ENCODE measurements at places on chromosomes 11 and 22.

GRCh38 chr11:126366064-126366822 lies 10.8 kb downstream of the ST3GAL4 start:
- no peak for DNase-seq

DNA sequence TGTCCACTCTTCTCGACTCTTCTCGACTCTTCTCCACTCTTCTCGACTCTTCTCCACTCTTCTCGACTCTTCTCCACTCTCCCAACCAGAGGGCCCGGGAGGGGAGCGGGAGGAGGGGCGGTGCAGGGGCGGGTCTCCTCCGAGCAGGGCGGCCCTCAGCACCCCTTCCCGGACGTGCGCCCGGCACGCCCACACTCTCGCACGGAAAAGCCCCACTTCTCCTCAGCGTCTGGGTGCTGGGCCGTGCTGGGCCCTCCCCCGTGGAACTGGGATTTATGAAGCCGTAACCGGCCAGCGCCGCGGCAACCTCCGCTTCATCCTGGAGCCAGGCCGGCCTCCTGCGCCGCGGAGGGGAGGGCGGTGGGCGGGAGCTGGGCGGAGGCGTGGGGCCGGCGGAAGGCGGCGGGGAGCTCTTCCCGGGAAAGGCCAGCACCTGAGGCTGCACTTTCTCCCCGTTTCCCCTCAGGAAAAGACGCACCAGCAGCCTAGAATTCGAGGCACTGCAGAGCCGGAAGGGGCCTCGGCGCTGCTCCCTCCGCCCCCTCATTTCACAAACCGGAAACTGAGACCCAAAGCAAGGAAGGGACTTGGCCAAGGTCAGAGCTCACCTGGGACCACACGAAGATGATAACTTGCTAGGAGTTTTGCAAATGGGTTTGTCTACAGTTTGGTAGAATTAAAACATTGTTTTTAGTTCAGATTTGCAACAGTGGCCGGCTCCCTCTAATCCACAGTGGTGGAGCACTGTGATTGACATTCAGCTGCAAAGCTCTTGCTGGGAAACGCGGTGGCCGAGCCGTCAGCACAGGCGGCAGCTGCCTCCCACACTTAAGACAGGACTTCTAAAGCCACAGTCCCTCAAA lies 31.6 kb upstream of the JAM3 start:
- DNase-seq: no peak

GRCh38 chr11:127632976-127633680 lies 632.6 kb upstream of the KIRREL3 start:
- no peak for DNase-seq

DNA sequence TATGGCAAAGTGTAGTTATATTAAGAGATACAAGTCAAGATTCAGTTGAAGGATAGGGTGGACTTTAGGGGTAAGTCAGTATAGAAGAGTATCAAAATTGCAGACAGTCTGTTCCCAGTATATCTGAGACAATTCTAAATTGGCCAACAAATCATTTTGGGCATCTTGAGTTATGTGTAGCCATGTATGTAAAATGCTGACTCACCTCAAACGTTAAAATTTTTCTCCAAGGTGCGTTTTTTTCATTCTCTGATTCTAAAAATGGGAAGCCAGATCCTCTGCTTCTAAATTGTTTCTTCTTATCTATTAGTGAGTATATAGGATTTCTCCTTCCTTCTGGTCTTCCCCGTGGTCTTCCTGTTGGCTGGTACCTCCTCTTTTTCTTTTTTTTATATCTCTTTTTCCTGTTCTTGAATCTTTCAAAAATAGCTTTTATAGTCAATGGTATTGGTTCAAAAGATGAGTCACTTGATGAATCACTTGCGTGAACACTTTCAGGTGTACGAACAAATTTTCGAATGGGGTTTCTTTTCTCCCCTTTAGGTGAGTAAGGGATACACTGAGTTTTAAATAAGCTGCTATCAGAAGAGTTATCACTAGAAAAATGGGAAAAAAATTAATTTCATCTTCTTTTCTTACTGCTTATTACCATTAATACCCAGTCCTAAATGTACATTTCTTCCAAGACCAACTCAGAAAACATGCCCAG lies 3.2 kb downstream of the TAF1D start:
- DNase-seq: no peak

DNA sequence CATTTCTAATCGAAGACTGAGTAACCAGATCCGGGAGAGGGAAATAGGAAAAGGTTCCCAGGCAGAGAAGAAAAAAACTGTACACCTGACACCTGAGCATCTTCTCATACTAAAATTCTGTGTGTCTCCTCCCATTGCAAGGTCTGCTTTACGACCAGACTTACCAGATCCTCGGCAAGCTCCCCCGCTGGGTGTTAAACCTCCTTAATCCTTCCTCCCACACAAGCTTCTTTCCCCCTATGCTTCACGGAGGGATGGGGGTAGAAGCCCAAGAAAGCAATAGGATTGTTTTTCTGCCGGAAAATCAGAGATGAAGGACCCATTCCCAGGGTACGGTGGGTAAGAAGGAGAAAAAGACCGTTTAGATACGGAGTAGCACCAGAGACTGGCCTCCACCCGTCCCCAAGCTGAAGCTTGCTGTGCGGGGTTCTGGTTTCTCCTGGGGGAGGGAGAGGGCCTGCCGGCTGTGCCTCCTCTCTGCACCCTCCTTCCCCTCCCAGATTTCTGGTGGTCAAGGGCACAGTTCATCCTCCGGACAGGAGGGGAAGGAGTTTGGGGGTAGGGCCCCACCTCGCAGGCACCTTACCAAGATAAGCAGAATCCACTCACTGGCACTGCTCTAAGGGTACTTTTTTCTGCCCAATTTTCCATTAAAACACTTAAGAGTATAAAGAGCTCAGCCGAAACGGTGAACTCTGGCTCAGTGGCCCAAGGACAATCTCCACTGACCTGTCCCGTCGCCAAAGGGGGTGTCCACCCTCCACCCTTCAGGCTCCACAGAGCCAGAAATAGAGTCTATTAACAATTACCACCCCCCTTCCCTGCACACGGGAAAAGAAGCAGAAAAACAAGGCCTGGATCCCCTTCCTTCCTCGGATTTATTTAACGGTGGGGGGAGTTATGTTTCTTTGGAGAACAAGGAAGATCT lies 1.2 kb downstream of the TOB2 start:
- DNase-seq: no peak

DNA sequence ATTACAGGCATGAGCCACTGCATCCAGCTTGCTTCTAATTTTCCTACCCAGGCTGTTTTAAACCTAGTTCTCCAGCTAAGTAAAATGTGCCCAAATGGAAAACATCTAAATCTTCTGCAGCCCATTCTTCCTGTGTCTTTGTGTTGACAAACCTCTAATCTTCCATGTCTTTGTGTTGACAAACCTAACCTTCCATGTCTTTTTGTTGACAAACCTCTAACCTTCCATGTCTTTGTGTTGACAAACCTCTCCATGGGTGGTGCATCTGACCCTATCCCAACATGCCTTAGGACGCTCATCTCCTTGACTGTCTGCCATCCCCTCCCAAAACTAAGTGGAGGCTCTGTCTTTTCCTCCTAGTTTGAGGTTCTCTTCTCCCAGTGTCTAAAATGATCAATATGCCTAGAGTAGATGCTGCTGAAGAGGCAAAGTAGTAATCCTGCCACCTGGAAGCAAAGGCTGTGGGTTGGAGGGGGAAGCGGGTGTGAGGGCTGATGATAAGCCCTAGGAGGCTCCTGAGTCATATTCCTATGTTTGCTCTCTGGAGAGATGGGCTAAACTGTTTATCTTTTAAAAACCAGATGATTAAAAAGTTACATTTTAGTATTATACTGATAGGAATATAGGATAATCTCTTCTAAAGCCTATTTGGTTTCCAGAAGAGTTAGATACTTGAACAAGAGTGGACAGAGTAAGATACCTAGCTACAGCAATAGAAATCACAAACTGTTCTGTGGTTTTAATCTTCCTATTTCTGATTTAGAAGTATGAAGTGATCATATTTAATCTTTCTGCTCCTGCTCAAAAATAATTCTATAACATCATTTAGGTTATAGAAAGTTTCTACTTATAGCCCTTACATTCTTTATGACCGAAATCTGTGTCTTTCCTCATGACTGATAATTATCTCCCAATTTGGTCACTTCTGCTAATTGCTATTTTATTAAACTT lies 7.9 kb downstream of the FEN1 start:
- no peak for DNase-seq

DNA sequence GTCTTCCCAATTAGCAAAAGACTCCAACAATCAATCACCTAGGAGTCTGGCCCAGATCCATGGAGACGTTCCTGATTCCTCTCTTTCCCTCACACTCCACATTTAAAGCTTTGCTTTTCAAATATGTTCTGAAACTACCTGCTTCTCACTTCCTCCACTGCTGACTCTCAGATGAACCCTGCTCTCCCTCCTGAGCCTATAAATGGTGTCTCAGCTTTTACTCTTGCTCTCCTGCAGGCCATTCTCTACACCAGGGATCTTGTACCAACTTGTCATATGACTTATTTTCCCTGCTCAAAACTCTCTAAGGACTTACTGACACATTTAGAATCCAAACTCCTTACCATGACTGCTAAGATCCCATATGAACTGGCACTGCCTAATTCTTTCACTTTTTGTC lies 138.4 kb upstream of the DDI1 start:
- DNase-seq: no peak

- DNase-seq: no peak
Measured at GRCh38 chr11:70729949-70730348, 331.6 kb downstream of the CTTN start.

- DNase-seq: no peak
Measured at GRCh38 chr11:1082346-1082727, 7.7 kb downstream of the MUC2 start.

GRCh38 chr11:111269146-111269868 lies 23.8 kb downstream of the POU2AF2 start:
- no peak for DNase-seq

DNA sequence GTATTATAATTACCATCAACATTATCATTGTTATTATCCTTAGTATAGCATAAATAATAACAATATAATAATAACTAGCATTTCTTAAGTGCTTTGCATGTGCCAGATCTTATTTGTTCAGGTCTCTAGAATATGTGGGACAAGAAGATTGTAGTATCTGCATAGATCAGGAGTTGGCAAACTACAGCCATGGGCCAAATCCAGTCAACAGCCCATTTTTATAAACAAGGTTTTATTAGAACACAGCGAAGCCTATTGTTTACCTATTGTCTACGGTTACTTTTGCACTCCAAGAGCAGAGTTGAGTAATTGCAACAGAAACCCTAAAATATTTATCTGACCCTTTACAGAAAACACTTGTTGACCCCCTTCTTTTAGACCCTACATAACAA lies 81.4 kb downstream of the SLC1A2 start:
- no peak for DNase-seq

DNA sequence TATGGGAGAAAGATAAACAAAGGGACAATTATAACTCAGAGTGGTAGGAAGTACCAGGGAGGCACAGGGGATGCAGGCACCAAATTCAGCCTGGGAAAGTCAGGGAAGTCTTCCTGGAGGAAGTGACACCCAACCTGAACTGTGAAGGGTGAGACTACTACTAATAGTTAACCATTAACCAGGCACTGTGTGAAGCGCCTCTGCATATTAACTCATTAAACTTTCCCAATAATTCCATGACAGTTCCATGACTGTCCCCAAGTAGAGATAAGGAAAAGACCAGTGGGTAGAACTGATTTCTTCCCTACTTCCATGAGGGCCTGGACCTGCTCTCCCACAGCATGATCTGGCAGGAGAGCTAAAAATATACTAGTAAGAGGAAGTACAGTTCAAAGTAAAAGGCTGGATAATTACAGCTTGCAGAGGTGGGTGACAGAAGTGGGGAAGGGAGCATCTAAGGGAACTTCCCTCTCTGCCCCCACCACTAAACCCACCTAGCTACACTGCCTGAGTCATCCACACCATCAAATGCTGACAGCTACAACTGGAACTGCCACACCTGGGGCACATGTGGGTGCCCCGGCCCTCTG lies 4.7 kb upstream of the AP1B1 start:
- no peak for DNase-seq

- DNase-seq: no peak
Measured at GRCh38 chr11:69552951-69553350, 71.5 kb downstream of the LINC01488 start.

GRCh38 chr11:133228471-133229329 lies 303.6 kb downstream of the OPCML start:
- no peak for DNase-seq

GRCh38 chr11:64971421-64972233 lies at the start of gene MAJIN:
MAJIN (minus strand) TSS chr11:64972108; CDS start chr11:64959405, 12,703 bp downstream.
- no peak for DNase-seq

DNA sequence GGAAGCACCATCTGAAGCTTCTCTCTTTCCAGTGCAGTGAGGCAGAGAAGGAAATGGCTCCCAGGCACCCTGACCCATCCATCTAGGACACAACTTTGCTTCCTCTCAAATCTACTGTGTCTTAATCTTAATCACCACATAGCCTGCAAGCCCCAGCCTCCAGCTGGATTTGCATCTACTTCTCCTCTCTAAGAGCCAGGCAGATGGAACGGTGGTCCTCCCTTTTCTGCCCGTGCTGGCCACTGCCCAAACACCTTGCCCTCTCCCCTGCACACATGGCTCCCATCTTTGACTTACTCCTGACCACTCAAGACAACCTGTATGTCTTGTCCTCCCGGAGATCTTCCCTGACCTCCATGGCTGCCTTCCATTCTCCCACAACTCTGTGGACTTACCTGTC lies 7.4 kb downstream of the MS4A10 start:
- DNase-seq: no peak

GRCh38 chr11:79931692-79932091 lies 490.9 kb upstream of the TENM4 start:
- no peak for DNase-seq

- DNase-seq: no peak
Measured at GRCh38 chr11:41320653-41321052, 138.8 kb downstream of the LRRC4C start.

GRCh38 chr11:67558084-67558772 lies 25.4 kb upstream of the GSTP1 start:
- no peak for DNase-seq

DNA sequence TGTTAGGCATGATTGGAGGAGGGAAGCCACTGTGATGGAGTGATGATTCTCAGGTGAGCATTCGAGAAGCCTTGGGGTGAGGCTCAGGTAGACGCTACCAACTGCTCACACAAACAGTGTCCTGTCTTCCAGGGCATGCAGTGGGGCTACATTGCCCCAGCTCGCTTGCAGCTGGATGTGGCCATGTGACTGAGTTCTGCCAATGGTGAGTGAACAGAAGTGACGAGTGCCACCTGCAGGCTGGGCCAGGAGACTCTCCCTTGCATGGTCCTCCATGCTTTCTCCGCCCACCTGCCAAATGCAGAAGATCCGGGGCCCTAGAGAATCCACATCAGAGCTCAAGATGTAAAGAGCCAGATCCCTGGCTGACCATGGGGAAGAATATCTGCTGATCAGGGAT lies 195.9 kb downstream of the BCR start:
- no peak for DNase-seq

- DNase-seq: no peak
Measured at GRCh38 chr11:13205486-13205885, 72.1 kb upstream of the BMAL1 start.

DNA sequence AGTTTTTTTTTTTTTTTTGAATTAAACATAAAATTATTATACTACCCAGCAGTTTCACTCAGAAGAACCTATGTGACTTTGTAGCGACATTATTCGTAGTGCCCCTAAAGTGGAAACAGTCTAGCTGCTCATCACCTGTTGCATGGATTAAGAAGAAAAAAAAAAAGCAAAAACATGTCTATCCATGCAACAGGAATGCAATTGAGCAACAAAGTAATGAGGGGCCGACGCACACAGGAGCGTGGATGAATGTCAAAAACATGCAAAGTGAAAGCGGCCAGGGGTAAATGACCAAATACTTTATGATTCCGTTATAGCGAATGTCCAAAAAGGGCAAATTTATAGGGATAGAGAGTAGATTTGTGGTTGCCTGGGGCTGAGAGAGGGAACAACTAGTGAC lies 16.3 kb downstream of the MYO18B start:
- DNase-seq: no peak
